ENCODE measurements at places on chromosomes 4 and X.

GRCh38 chr4:125551466-125551865 lies 236.7 kb downstream of the FAT4 start:
- no peak for DNase-seq

- DNase-seq, result no peak
These were observed 501.3 kb upstream of the AADAT start for GRCh38 chr4:170591076-170591475.

- no peak for DNase-seq
These were observed 46.7 kb downstream of the DTHD1 start for GRCh38 chr4:36328130-36328529.

DNA sequence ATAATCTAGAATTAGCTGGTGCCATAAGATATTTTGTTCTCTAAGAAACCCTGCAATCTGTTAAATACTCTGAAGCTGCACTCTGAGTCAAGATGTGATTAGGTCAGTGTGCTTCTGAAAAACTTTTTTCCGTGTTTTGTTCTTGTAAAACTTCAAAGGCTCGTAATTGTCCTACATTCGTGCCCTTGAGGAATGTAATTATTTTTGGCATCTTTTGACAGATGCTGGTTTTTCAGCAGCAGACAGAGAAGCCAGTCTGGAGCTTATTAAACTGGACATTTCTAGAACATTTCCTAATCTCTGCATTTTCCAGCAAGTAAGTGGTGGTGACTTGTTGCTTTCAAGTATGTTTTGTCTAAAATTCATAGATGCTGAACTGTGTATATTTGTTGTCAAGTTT lies 36.8 kb upstream of the TADA2B start:
- no peak for DNase-seq

GRCh38 chr4:183249854-183250253 lies 70.2 kb downstream of the CLDN22 start:
- DNase-seq, result no peak

DNA sequence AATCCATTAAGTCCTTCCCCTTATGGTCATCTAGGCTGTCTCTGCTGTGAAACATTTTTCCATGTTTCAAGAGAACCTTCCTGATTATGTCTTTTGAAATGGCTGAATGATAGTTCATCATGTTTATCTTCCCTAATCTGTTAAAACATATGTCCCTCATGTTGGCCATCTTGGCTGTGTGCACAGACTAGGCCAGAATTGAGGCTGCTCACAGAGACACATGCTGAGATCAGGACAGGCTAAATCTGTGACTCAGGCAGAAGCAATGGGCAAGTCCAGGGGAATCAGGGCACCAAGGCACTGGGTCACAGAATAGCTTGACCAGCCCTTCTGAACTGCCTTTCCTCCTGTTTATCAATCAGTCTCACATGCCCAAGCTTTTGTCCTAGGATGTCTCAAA lies 78.3 kb downstream of the FHDC1 start:
- DNase-seq, result no peak

- no peak for DNase-seq
These were observed 22.7 kb downstream of the WDR19 start for GRCh38 chr4:39205000-39205399.

DNA sequence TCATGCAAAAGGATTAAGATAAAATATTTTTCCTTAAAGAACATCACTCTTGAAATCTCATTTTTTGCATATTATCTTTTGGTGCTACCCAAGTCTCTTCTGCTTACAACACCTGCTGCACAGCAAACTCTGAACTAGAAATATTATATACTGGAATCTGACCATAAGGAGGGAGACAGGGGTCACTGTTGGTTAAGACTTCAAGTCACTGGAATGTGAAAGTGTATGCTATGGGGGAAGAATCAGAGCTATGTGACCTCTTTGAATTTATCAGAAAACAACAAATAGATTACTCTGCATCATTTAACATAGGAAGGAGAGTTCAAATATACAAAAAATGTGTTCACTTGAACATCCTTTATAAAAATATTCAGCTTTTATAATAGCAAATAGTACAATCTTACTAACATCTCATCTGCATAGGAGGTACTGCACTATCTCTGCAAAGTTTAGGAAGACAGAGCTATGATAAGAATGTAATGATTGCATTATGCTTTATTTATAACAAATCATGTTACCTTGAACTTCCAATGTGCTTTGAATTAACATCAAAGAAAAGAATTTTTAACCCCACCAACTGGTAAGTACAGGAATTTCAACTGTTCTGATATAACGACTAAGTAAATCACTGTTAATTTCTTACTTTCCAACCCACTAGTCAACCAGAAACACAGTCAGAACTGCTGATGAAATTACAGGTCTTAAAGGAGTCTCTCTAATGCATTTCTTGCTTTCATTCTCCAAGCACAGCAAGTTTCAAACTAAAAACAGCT lies 69.8 kb downstream of the ZNF827 start:
- no peak for DNase-seq

DNA sequence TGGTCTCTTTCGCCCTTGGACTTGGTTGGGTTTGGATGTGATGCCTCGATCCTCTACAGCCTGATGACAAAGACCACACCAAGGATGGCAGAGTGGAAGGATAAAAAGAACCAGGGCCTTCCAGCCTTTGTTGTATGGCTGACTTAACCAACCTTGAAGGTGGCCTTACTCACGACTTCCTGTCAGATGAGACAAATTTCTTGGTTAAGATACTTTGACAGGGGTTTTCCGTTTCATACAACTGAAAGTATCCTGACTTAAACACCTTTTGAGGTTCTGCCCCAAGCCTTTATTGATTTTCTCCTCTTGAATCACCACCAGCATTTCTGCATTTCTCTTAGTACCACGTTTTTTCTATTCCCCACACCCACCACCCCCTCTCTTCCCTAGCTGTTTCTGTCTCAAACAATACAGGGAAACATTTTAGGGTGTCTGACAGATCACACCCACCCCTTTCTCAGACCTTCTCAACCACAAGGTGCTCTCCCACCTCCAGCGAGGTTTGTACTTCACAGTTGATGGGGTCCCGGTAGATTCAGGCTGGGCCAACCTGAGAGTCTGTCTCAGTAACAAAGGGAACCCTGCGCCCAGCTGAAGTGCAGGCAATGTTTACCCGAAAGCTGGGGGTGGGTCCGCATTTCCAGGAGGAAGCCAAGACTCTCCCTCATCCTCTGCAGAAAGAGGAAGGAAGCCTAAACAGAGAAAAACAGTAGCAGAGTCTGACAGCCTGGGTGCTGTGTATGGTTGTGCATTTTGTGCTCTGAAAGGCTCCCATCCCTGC lies 5.0 kb upstream of the TSPAN5 start:
- peak; percentile 48 for DNase-seq

GRCh38 chr4:104217526-104217925 lies 277.2 kb downstream of the CXXC4 start:
- no peak for DNase-seq

DNA sequence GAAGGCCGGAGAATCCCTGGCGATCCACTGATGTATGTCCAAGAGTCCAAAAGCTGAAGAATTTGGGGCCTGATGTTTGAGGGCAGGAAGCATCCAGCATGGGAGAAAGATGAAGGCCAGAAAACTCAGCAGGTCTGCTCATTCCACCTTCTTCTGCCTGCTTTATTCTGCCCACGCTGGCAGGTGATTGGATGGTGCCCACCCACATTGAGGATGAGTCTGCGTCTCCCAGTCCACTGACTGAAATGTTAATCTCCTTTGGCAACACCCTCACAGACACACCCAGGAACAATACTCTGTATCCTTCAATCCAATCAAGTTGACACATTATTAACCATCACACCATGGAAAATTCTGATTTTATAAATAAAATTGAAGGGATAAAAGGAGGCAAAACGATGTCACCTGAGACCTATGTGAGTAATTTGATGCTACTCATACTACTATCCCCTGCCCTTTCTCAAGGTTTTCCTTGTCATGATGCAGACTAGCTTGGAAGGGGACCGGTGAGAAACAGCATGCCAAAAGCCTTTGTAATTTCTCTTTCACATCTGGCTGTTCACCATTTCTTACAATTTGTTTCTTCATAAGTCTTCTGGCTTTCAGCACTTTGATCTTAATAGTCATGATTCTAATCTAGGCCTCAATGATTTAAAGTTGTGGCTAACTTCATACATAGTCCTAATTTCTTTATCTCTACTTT lies 9.7 kb upstream of the PYURF start:
- no peak for DNase-seq

DNA sequence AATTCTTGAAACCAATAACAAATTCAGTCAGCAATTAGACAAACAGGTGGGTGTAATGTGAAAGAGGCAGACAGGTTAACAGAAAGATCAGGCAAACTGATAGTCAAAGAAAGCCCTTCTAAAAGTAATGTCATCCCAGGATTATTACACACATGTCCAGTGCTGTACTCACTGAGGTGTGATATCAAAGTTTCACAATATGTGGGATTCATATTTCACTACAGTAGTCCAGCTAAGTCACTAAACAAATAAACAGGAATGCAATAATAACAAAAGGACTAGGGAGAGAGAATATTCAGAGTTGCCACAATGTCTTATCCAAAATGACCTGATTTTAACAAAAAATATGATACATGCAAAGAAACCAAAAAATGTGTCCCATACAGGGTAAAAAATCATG lies 787.5 kb downstream of the FSTL5 start:
- DNase-seq, result no peak

- DNase-seq, result no peak
These were observed 332.7 kb upstream of the IGFBP7 start for GRCh38 chr4:57442831-57443291.

- no peak for DNase-seq
These were observed 46.1 kb upstream of the HCCS start for GRCh38 chrX:11064851-11065600.

GRCh38 chr4:47536966-47537365 lies 51.9 kb downstream of the ATP10D start:
- DNase-seq, result no peak

GRCh38 chrX:107597791-107598190 lies 30.5 kb upstream of the PRPS1 start:
- no peak for DNase-seq

DNA sequence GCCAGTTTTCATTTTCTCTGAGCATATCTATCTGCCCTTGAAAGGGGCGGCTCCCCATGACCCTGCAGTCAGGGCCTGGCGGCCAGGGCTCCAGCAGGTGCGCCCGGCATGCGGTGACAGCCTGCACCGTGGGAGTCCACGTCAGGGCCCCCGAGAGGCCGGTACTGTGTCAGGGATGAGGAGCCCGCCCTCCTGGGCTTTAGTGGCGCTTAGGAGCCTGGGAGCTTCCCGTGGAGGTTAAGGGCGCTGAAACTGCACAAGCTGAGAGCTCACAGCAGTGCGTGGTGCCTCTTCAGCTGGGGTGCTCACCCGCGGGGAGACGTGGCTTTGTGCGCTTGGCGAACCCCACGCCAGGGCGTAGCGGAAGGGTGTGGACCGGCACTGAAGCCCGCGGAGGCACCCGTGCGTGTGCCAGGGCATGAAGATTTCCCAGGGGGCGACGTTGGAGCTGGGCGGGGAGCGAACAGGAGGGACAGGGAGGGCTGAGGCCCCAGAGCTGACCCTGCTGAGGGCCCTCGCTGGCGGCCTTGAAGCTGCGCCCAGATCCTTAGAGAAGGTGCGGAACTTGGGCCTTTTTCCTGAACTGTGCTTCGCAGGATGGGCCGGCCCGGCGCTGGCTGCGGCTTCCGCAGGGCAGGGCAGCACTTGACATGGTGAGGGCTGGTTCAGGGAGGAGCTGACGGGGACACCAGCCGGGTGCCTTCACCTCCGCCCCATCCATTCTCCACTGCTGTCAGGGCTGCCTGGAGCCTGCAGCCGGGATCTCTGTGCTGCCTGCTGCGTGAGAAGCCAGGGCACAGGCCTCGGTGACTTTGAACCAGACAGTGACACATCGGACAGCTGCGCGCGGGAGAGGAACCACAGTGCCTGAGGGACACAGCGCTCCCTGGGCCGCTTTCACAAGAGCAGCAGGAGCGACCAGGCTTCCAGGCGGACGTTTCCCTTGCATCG lies 32.9 kb downstream of the HTT-AS start:
- DNase-seq, result no peak

DNA sequence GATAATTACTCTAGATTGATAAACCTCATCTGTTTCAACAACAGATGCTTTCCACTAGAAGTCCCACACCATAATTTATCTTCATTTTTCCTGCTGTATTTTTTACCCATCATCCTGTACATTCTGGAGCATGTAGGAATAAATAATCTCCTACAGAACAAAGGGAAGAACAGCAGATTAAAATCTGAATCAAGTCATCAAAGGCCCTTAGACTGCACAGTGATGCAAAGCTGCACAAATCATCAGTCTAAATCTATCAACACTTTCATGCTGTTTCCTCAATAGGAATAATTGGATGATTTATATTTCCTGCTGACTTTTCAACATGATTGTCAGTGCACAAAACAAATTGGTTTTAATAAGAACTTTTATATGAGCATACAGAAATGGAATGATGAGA lies 1143.9 kb downstream of the STIM2 start:
- no peak for DNase-seq

GRCh38 chrX:74346088-74346487 lies 42.1 kb downstream of the ZCCHC13 start:
- no peak for DNase-seq

GRCh38 chrX:20252381-20253231 lies 14.1 kb downstream of the RPS6KA3 start:
- DNase-seq, result peak; percentile 43

GRCh38 chr4:185033950-185034349 lies 15.7 kb downstream of the HELT start:
- no peak for DNase-seq

DNA sequence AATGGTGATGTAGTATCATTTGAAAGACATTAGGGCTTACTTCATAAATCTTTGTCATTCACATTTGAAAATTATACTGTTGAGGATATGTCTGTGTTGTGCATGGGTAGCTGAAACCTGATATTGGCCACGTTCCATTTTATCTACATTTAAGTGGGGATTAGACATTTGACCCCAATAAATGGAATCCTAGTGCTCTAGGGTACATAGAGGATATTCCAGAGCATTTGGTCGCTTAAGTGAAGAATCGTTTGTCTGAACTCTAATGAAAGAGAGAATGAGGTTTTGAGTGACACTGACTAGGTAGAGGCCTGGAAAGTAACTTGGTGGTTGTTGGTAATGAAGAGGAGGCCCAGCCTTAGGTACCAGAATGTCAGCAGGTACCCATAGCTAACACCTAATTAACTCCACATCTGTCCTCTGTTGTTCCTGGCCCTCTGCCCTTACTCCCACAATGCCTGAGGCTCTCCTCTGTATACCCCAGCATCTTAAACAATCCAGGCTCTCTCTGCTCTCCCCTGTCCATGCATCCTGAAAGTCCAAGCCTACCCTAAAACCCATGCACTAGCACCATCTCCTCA lies 299.5 kb upstream of the KLF3 start:
- DNase-seq, result no peak

DNA sequence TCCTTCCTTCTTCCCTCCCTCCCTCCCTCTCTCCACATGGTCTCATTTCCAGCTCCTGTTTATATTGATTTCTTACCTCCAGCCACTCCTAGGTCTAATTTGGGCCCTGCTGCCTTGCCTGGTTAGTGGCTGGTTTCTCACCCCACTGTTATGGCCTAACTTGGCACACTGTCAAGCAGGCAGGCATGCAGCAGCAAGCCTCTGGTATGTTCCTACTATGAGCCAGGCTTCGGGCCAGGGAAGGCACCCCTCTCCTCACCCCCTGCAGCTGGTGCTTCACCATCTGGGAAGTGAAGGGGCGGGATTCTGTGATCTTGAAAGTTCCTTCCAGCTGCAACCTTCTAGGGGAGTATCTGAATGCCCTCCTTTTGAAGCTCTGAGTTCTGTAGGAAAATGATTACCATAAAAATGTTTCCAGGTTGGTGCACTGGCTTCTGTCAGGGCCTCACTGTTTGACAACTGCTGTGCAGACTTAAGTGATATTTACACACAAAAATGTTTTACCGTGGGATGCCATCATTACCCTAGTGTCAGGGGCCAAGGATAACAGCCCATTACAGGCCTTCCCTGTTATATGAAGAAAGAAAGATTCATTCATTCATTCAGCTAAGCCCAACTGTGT lies 10.1 kb upstream of the VMA21 start:
- no peak for DNase-seq

Data from activated naive CD8-positive, alpha-beta T cell treated with anti-CD3 and anti-CD28 coated beads, Interleukin-2, amount 50 U/mL, for 16 hours (primary cell).